A673 (cell line): ENCODE measurements at places on chromosomes 1 and 21.

DNA sequence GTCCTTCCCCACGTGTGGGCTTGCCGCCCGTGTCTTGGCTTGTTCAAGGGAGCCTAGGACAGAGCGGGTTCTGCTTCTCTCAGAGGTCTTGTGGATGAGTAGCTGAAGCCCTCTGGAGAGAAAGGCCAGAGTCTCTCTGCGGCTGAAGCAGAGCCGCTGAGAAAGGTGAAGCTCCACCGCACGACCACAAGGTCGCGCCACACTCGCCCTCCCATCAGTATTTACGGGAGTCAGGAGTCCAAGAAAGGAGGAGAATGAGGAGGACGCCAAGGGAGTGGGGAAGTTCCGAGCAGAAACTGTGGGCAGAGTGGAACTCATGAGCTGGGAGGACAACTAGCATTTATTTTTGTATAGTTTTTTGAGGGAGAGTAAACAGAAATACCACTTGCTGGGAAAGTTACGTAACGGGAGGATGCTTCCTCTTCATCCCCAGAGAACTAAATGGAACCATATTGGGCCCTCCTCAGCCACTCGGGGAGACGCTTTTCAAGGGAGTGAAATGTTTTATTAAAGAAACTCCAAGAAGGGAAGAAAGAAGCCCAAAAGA lies 51.6 kb upstream of the HAO2 start:
- no peak for DNase-seq

GRCh38 chr1:241589521-241589920 lies 50.6 kb downstream of the CHML start:
- DNase-seq = no peak

DNA sequence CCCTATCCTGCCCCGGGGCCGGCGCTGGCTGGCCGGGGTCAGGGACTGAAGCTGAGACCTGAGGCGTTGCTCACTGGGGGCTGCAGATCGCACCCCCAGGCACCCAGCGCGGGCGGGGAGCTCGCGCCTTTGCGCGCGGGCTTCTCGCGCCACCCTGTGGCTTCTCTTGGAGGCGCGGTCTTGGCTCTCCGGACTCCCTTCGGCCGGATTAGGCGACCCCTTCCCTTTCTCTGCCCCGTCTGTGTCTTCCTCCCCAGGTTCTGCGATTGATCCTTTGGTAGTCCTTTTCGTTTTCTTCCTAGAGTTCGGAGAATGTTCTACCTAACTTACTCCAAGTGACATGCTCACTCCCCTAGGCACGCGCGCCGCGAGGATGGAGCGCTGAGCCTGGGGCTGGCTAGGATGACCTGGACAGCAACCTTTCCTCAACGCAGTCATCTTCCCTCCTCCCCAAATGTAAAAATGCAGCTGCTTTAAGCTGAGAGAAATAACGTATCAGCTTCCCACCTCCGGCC lies 495 bp upstream of the NTRK1 start:
- DNase-seq = peak; percentile 63

GRCh38 chr1:208793861-208794345 lies 549.7 kb upstream of the PLXNA2 start:
- DNase-seq = no peak

DNA sequence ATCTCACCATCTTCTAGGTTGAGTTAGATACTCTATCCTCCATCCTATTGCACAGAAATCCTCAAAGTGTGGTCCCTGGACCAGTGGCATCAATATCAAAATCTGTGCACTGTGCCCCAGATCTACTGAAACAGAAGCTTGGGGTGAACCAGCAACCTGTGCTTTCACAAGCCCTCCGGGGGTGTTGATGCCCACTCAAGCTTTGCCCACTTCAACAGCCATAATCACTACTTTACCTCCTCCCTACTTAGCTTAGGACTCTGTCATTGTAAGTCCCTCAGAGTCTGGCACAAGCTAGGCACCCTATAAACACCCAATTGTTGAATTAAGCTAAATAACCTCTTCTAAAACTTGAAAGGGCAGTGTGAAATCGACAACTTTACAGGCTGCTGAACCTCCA lies 144.2 kb upstream of the SOD1 start:
- no peak for DNase-seq

DNA sequence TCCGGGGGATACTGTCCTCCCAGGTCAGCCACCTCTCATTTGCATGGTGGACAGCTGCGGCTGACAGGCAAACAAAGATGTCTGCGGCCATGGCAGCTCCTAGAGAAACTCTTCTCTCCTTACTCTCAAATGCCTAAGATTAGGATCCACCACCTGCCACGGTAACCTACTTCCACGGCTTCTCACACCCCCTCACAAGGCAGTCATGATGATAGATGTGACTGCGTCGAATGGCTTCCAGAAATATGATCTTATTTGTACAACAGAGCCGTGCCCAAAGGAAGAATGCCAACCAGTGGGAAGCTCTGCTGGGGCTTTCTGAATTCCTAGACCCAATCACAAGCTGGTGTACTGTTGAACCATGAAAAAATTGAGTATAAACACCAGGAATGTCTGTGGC lies 73.4 kb downstream of the BACE2 start:
- DNase-seq = no peak

DNA sequence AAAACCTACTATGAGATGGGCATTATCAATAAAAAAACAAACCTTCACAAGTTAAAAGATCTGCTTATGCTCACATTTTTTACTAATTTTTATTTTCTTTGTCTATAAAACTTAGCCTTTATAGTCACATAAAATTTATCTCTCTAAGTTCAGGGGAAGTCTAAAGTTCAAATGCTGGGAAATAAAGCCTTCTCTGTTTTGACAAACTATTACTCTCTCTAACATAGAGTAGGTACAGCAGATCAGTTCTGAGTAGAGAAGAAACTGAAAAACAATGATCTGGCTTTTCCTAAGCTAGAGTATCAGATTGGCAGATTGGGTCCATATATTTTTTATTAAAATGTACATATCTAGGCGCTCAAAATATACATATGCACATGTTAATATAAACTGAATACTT lies 31.2 kb downstream of the C1orf141 start:
- DNase-seq = no peak

DNA sequence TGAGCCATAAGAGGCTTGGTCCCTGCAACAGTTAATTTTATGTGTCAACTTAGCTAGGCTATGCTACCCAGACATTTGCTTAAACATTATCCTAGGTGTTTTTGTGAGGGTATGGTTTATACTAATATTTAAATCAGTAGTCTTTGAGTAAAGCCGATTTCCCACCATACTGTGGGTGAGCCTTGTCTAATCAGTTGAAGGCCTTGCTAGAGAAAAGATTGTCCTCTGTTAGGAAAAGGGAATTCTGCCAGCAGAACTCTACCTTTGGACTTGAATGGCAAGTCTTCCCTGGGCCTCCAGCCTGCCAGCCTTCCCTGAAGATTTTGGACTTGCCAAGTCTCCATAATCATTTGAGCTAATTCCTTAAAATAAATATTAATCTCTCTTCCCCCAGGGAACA lies 23.9 kb downstream of the RHBDL2 start:
- no peak for DNase-seq

GRCh38 chr1:20473894-20474293 lies 12.1 kb downstream of the CAMK2N1 start:
- DNase-seq = no peak

GRCh38 chr1:91637539-91637994 lies 136.9 kb downstream of the CDC7 start:
- no peak for DNase-seq

DNA sequence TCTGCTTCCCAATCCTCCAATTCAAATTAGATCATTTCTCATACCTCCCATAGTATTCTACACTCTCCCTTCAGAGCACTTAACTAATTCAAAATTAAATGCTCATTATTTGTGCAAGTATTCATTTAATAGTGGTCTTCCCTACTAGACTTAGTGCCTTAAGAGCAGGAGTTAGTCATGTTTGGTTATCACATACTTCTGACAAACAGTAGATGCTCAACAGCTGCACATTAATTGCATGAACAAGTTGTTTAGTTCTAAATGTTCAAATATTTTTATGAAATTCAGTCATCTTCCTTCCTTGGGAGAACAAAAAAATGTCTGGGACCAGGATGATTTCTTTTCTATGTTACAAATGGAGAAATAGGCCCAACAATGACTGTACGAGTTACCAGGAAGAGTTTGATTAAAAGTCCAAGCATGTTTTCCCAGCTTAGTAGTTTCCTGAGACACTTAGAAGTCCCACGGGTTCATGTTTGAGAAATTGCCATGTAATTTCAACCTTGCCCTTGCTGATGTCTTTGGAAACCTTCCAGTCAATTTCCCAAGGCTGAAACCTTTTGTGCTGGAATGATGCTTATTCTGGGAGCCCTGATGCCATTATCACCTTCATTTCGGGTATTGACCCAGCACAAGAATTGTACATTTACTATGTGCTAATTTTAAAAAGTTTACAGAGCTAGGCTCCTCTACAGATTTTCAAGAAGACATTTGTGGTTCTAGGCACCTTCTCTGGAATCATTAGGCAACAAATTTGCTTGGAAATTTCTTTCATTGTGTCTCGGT lies 437.9 kb upstream of the PLXNA2 start:
- no peak for DNase-seq

GRCh38 chr1:70109241-70109640 lies 96.1 kb downstream of the LRRC40 start:
- no peak for DNase-seq

DNA sequence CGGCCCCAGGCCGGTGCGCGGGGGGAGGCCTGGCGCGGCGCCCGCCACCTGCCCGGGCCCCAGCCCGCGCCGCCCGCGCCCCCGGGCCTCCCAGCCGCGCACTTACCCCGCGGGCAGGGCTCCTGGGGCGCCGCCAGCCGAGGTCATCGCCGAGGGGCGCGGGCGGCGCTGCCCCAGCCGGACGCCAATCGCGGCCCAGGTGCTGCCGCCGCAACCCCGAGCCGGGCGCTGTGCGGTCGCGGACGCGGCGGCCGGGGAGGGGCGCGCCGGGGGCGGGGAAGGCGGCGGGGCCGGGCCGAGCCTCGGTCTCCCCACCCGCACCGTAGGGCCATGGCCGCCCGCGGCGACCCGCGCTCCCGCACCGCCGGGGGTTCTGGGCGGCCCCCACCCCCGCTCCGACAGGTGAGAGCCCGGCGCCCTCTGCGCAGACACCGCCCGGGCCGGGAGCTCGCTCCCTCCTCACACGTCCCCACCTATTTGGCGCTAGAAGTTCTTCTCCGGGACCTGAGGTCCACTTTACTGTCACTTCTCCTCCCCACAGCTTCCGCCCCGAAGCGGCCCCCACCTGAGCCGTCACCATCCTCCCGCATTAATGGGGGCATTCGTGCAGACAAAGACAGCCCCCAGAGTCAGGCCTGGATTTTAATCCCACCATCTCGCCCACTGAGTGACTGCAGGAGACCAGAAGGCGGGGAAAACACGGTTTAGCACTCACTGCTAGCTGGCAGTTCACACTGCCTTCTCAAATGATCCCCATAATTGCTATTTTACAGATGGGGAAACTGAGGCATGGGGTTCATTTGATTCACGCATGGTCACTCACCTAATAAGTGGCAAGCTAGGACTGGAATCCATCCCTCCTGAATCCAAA lies at the start of gene TTC39A:
TTC39A (minus strand) TSS at position 232 of the 871 bp plus-strand sequence; CDS start at position 147, 85 bp downstream.
- no peak for DNase-seq

DNA sequence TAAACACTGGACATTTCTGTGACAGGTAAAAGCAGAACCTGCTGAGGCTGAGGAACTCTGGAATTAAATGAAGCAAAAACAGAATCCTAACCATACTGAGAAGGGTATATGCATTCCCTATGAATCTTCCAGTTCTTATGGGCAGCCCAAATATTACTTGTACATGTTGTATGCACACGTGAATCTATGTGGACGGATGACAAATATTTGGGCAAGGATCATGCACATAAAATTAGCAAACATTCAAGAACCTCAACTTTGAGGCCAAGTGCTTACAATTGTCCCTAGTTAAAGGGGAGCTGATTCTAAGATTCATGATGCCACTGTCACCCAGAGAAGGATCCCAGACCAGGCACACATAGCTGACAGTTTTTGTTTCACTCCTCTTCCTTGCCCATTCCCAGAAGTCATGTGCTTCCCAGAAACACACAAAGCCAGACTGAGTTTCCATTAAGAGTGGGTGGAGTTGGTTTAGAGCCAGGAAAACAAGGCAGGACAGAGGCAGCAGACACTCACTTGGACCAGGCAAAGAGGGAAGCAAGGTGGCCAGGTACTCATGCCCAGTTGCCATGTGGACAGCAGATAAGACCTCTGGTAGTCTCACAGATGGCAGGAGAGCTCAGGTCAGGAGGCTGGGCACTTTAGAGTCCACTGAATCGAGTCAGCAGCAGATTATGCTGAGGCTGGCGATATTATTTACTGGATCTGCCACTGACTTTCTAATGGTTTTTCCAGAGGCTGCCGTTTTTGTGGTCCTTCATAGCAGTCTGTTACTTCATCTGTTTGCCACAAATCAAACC lies 25.6 kb downstream of the AK2 start:
- no peak for DNase-seq

- no peak for DNase-seq
Measured at GRCh38 chr1:231381729-231382128, 40.4 kb downstream of the EGLN1 start.

GRCh38 chr1:172322219-172323061 lies 98.0 kb upstream of the C1orf105 start:
- DNase-seq = peak; percentile 26

DNA sequence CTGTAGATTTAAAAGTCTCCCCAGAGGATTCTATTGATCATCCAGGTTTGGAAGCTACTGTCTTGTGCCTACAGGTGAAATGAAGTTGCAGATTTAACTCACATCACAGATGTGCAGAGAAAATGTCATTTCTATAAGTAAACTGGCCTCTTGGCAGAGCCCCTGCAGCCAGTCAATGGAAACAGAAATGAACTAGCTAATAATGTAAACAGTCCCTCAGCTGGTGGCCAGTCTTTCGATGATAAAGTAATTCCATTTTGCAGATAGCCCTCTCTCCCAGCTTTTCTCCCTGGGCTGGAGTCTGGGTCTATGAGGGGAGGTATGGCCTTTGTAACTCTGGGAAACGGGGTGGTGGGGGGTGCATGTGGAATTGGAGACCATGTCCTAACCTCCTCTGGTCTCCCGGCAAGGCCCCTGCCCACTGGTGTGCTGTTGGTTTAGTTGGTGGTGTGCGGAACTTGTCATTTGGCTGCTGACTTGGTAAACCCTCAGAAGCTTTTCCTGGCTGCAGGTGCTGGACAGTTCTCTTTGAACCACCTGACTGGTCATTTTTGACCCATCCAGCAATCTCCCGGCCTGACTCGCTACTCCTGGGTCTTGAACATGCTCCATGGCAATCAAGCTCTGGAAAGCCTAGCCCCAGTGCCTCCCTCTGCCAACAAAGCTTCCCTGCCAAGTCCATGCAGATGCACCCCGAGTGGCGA lies 14.9 kb downstream of the TBX19 start:
- DNase-seq = no peak
